ENCODE measurements at places on chromosomes 5 and 9.

GRCh38 chr9:83536332-83536731 is 1.9 kb downstream of the FRMD3 start:
- no peak for DNase-seq

- DNase-seq: no peak
Observed at GRCh38 chr5:58314356-58315210, 145.3 kb downstream of the PLK2 start.

- no peak for DNase-seq
Observed at GRCh38 chr5:157799578-157799977, 56.1 kb downstream of the LSM11 start.

- DNase-seq: no peak
Observed at GRCh38 chr9:119793218-119793617, 424.0 kb upstream of the BRINP1 start.

DNA sequence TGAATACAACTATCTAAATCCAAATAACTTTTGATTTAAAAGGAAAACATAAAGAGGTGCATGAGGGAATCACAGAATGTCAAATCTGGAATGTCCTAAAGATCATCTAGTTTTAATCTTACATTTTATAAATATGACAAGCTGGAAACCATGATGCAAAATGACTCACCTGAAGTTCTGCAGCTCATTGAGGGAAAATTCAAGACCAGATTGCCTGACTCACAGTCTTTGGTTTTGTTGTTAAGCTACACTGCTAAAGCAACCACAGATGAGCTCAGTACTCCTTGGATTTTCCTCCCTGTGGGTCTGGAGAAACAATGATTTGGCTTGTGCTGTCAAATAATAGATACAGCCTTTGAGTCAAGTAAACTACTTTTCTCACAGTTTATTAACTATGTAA is 19.1 kb upstream of the EDIL3 start:
- no peak for DNase-seq

DNA sequence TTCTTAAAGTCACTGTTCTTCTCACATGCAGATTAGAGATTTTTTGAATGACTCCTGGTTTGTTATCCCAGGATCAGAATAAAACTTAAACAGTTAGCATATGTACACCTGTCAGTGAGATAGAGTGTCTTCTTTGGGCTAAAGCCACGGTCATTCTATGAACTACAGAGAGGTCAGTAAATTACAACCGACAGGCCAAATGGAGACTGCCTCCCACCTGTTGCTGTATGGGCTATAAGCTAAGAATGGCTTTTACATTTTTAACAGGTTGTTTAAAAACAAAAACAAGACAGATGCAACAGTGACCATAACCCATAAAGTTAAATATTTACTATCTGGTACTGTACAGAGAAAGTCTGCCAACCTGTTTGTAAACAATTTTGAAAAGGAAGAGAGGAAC is 125.7 kb downstream of the ELAVL2 start:
- no peak for DNase-seq

DNA sequence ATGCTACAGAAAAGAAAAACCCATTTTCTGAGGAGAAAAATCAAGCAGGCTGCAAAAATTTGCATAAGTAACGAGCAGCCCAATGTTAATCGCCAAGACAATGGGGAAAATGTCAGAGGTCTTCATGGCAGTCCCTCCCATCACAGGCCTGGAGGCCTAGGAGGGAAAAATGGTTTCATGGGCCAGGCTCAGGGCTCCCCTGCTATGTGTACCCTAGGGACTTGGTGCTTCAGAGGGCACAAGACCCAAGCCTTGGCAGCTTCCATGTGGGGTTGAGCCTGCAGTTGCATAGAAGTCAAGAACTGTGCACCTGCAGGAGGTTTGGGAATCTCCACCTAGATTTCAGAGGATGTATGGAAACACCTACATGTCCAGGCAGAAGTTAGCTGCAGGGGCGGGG is 10.4 kb downstream of the CAAP1 start:
- DNase-seq: no peak

DNA sequence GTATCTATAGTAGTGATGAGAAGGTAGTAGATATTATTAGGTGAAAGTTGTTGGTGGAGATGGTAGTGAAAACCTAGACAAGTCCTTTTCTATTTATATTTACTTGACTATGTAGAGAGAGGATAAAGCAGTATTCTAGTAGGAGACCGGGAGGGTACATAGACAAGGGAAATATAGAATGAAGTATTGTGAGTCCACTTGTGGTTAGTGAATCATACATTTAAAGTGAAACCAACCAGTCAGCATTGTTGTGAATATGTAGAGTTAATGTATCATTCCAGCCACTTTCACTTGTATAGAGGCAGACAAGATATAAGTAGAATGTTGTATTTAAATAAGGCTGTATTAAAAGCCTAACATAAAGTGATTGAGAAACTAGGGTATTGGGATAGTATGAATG is 1711.3 kb upstream of the ACO1 start:
- DNase-seq: no peak

DNA sequence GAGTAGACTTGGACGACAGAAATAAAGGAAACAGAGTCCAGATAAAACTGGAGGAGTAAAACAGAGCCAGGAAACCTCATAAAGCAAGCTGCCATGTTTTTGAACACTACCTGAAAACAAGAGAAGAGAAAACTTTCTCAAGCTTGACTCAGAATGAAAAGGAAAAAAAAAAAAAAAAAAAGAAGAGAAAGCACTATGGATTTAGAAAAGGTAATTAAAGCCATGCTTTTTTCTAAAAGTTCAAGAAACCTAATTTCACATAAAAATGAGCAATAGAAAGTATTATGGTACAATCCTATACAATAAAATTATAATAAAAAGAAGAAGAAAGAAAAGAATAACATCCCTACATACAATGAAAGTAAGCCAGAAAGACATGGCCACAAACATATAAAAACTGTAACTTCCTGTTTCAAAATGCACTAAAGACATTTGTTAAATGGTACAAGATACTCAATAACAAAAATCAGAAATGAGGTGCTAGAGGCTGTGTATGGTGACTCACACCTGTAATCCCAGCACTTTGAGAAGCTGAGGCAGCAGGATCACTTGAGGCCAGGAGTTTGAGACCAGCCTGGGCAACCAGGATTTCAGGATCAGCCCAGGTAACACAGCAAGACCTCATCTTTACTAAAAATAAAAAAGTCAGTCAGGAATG is 129.5 kb downstream of the SIL1 start:
- no peak for DNase-seq

DNA sequence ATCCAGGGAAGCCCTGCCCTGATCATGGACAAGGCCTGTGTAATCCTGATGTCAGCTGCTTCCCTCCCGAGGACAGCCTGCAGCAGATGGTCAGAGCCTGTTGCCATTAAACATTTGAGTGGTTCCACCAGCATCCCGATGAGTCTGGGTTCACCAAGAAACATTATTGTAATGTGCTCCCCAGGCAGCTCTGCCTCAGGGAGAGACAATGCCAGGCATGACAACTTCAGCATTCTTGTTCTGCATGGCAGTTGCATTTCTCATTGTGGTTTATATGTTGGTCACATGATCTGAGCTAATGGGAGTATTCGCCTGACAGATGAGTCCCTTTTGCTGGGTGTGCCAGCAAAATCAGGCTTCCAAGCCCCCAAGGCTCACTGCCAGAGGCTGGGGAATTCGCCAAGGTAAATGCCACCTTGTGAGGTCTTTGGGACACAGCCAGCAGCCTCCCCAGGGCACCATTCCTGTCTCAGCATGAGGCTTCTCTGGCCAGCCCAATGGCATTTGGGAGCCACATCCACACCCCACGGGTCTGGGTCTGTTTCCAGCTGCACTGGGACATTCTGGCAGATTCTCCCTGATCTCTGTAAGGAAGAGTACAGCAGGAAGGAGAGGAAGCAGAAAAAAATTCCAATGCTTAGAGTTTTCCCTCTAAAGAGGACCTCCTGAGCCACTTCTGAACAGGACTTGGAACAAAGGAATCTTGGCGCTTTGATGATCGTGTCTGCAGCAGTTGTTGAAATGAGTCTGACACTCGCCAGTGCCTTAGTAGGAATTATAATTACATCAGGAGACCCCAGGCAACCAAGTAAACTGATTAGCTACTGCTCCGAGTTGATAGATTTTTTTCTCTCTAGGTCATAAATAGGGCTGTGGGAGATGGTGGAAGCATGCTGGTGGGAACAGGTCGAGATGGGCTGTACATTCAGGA is 18.7 kb downstream of the KCNIP1 start:
- DNase-seq: no peak

GRCh38 chr9:77649109-77649812 is 1.1 kb upstream of the GNA14 start:
- DNase-seq: peak; percentile 67

- no peak for DNase-seq
Observed at GRCh38 chr5:143446535-143447226, 43.2 kb upstream of the NR3C1 start.

- no peak for DNase-seq
Observed at GRCh38 chr9:4421847-4422246, 68.4 kb upstream of the SLC1A1 start.

DNA sequence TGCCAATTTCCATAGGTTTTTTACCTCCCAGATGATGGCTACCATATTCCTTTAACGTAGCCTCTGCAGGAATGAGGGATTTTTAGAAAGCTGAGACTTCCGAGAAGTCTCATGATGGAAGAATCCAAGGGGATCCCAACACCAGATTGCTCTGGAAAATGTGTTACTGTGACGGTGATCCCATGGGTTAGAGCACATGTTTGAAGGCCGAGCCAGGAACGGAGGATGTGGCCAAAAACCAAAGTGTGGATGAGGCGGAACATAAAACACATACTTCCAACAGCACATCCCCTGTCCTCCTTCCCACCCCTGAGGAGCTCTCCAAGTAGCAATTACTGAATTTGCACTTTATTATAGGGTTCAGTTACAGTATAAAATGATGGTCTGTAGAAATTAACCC is 82.6 kb downstream of the GPR21 start:
- DNase-seq: no peak

DNA sequence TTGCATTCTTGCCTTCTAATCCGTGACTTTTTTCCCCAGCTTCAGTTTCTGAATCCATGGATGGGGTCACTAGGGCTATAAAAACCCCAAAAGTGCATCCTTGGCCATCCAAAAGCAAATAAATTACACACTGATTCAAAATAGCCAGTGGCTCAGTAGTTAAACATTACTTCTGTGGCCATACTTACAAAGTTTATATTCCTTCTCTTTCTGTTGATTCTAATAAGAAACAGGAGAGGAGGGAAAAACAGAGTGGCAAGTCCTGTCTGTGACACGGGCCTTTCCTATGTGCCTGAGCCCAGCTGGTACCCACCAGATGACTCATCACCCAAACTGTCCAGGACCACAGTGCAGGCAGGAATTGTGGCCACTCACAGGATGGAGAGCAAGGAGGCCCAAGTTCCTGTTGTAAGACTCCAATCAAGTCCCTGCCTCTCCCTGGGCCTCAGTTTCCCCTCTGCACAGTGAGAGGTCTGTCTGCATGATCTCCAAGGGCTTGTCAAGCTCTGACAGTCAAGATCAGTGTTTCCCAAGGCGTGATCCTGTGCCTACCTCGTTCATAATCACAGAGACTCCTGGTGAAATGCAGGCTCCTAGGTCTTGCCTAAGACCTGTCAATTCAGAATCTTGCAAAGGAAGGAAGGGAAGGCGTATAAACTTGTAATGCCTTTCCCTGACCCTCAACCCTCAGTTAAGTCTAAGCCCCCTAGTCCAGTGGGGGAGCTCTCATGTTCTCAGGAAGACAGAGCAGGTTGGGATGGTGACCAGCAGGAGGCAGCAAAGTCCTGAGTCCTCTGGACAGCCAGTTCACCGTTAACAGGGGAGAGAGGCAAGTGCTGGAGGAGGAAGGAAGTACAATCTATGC is 29.5 kb downstream of the TNIP1 start:
- peak; percentile 62 for DNase-seq

- DNase-seq: no peak
Observed at GRCh38 chr9:75626860-75627259, 263.6 kb upstream of the PCSK5 start.

- no peak for DNase-seq
Observed at GRCh38 chr9:83281306-83282255, 218.6 kb upstream of the RASEF start.

- no peak for DNase-seq
Observed at GRCh38 chr5:9686216-9686615, 56.1 kb upstream of the TAS2R1 start.

GRCh38 chr9:79432485-79432884 is 139.3 kb upstream of the TLE4 start:
- DNase-seq: no peak

GRCh38 chr5:120873083-120873482 is 409.0 kb downstream of the PRR16 start:
- DNase-seq: no peak

DNA sequence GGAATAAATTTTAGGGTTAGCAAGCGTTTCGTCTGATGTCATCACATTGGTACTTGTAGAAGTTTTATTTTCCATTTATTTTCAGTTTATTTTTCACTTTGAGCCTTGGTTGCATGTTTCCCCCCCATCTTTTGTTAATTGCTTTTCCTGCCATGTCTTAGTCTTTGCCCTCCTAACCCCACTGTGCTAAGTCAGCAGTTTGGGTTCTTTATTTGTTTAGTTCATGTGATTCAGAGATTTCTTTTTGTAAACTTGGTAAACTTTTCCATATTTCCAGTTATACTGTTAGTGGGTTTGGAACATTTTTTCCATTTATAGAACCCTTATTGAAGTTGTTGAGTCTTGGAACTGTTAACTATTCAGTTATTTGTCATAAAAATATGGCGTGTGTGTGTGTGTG is 252.9 kb upstream of the ANKH start:
- no peak for DNase-seq

GRCh38 chr5:71705421-71705820 is 13.7 kb upstream of the CARTPT start:
- DNase-seq: no peak

All from NCI-H526 treated with DMSO at 0.1 percent for 48 hours (cell line).